ENCODE measurements at places on chromosomes 11 and 22.

DNA sequence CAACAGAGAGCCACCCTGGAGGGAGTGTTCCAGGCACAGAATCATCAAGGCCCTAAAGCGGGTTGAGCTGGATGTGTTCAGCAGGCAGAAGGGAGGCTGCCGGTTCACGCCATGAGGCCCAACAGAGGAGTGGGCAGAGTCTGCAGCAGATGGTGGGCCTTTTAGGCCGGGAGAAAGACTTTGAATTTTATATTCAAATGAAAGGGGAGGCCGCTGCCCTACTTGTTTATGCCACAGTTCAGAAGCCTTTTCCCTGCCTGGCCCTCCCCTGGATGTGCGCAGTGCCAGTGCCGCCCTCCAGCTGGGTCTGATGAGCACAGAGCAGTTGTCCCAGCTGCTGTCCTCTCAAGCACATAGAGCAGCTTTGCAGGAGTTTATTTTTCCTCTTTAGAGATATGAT, 46.9 kb upstream of the TTC12 start:
- no peak for DNase-seq

GRCh38 chr22:20576445-20576816, 69.0 kb downstream of the MED15 start:
- no peak for DNase-seq

- DNase-seq, result no peak
Observed at GRCh38 chr11:128398517-128399250, 188.7 kb downstream of the ETS1 start.

DNA sequence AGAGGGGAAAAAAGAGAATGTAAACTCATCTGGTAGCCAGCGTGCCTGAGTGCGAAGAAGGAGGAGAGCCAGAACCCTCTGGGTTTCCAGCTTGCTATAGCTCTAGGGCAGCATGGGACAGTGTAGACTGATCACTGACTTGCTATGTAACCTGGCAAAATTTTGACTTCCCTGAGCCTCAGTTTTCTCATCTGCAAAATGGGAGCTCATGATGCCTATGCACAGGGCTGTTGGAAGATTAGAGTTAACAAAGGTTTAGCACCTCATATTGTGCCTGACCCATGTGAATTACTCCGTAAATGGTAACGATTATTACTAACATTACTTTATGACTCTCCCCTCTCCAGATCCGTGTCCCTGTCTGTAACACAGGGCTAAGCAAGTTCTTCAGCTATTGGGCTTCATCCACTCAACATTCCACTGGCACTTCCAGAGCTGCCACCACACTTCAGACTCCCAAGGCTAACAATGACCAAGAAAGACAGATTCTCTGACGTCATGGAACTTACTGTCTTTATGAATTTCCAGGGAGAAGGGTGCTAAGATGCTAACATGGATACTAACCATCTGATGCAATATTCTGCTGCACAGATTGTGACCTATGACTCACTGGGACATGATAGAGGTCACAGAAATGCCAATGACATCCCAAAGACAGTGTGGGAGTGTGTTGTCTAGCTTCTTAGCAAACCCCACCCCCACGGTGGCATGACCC, 195.2 kb downstream of the TRIM29 start:
- no peak for DNase-seq

DNA sequence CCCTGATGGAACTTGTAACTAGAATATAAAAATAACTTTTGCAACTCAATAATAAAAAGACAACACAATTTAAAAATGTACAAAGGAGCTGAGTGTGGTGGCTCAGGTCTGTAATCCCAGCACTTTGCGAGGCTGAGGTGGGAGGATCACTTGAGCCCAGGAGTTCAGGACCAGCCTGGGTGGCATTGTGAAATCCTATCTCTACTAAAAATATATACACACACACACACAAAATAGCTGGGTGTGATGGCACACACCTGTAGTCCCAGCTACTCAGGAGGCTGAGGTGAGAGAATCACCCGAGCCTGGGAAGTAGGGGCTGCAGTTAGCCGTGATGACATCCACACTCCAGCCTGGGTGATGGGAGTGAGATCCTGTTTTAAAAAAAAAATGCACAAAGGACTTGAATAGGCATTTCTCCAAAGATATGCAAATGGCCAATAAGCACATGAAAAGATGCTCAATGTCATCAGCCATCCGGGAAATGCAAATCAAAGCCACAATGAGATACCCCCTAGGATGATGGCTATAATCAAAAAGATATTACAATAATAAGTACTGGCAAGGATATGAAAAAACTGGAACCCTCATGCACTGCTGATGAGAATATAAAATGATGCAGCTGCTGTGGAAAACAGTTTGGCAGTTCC, 59.8 kb upstream of the SEPTIN5 start:
- no peak for DNase-seq

GRCh38 chr11:44889266-44889665, 61.4 kb downstream of the TP53I11 start:
- no peak for DNase-seq

GRCh38 chr11:128624269-128625175, 37.2 kb upstream of the ETS1 start:
- DNase-seq, result no peak

DNA sequence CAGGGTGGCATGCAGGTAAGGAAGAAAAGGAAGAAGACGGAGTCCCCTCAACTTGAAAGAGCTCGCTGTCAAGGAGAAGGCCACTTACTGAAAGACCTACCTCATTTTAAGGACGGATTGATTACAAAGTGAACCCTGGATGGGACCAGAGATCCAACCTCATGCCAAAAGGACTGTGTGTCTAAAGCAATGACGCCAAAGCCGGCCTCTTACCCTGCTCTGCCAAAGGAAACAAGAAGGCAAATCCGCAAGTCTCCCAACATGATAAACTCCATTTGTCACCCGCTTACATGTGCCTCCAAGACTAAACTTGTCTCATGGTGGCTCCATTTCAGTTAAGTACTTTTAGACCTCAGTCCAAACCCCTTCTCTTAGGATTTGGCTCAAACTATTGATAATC, 148.7 kb upstream of the MTMR2 start:
- no peak for DNase-seq

GRCh38 chr11:10518891-10519290, 22.1 kb downstream of the RNF141 start:
- no peak for DNase-seq
